ENCODE measurements at places on chromosomes 11 and 22.

- no peak for DNase-seq
These were observed 135.3 kb downstream of the CCDC34 start for GRCh38 chr11:27227736-27228135.

- DNase-seq, result no peak
These were observed 51.4 kb downstream of the EMSY start for GRCh38 chr11:76496174-76496573.

- DNase-seq, result no peak
These were observed 371.2 kb downstream of the CTTN start for GRCh38 chr11:70769521-70769920.

DNA sequence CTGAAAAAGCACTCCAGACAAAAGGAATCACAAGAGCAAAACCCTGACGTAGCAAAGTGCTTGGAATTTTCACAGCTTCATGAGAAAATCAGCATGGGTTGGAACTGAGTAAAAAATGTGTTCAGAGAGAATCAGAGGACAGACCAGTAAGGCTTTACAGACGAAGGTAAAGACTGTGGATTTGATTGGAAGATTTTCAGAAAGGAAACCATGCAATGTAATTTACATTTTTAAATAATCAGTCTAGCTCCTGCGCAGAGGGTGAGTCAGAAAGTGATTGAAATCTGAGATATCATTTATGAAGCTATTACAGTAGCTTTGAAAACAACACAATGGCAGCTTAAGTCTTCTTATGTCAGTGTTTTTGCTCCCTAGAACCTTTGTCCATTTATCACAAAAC, 1122.3 kb downstream of the LRRC4C start:
- DNase-seq, result no peak

GRCh38 chr11:121881806-121882205, 234.2 kb downstream of the BLID start:
- no peak for DNase-seq

GRCh38 chr22:28052825-28053269, 133.8 kb upstream of the PITPNB start:
- no peak for DNase-seq

GRCh38 chr11:65806979-65807378, 20.1 kb downstream of the OVOL1 start:
- no peak for DNase-seq

GRCh38 chr11:14500181-14500651, 605 bp upstream of the COPB1 start:
- no peak for DNase-seq

- no peak for DNase-seq
These were observed 26.6 kb upstream of the IL17RA start for GRCh38 chr22:17057959-17058814.

DNA sequence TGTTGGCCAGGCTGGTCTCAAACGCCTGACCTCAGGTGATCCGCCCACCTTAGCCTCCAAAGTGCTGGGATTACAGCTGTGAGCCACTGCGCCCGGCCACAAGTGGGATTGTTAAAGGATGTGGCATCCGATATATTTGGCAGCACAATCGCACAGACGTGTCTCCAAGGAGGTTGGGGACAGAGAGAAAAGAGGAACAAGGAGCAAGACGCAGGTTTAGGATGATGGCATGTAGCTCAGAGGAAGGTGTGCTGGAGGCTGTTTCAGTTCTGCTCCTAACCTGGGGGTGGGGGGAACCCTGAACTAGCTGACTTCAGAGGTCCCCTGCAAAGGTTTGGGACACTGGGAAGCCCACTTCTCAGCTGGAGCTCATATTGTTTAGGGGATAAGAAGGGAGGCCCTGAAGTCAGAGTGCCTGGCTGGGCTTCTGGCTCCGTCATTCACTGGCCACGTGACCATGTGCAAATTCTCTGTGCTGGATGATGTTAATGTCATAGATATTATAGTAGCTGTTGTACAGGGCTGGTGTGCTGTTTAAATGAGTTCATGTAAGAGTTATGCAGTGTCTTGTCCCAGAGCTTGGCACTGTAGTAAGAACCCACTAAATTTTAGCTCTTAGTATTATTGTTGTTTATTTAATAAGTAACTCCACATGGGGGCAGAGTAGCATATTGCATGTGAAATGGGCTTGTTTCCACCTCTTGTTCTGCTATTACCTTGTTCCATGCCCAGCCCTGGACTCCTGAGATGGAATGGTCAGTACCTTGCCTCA, 129.7 kb downstream of the ST3GAL4 start:
- DNase-seq, result no peak

- no peak for DNase-seq
These were observed 76.0 kb downstream of the PACSIN2 start for GRCh38 chr22:42938976-42939375.

- no peak for DNase-seq
These were observed 171.1 kb downstream of the TENM4 start for GRCh38 chr11:79269611-79270307.

GRCh38 chr11:100929377-100929776, 200.2 kb downstream of the PGR start:
- no peak for DNase-seq

- DNase-seq, result no peak
These were observed 457.1 kb upstream of the TENM4 start for GRCh38 chr11:79897896-79898295.

- no peak for DNase-seq
These were observed 4.5 kb upstream of the KCTD17 start for GRCh38 chr22:37047006-37047405.

- DNase-seq, result no peak
These were observed 56.4 kb downstream of the UBASH3B start for GRCh38 chr11:122711831-122712381.

DNA sequence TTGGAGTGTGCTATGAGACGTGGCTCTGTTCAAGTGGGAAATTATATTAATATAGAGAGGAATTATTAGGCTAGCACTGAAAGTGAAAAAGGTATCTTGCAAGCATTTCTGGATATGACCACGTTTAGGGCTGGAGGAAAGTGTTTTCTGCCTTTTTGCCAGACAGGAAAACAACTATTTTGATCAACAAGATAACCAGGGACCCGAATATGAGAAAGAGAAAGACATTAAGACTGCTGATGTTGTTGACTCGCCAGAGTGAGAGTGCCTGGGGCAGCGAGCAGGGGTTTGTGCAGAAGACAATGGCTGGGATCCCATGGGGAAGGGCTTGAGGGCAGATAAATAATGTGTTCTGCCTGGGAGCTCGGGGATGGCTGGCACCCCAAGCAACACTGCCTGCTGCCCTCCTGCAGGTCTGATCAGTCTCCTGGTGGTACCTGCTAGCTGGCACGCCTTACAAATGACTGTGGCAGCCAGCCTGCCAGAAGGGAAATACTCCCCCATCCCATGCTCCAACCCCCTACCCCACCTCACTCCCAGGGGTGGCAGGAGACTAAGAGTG, 23.1 kb upstream of the CHST1 start:
- DNase-seq, result no peak

GRCh38 chr11:34052608-34053160, 1.2 kb downstream of the CAPRIN1 start:
- DNase-seq, result peak; percentile 37

- DNase-seq, result no peak
These were observed 329.9 kb upstream of the LRRC4C start for GRCh38 chr11:41789376-41789775.

GRCh38 chr22:42472671-42473070, 40.5 kb upstream of the NFAM1 start:
- no peak for DNase-seq

DNA sequence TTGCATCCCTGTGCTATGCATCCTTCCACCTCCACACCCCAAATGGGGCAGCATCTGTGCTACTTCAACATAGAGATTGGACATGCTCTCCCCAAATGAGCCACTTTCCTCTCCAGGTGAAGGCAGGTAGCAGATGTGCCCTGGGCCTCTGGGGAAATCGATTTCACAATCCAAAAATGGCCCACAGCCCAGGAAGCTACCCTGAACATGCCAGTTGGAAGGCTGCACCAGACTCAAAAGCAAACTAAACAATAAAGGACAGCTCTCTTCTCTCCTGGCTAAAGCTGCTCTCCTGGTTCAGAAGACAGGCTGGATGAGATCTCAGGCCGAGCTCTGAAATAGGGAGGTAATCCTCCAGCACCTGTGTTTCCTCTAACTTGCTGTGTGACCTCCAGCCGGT, 19.7 kb downstream of the ISX start:
- no peak for DNase-seq

DNA sequence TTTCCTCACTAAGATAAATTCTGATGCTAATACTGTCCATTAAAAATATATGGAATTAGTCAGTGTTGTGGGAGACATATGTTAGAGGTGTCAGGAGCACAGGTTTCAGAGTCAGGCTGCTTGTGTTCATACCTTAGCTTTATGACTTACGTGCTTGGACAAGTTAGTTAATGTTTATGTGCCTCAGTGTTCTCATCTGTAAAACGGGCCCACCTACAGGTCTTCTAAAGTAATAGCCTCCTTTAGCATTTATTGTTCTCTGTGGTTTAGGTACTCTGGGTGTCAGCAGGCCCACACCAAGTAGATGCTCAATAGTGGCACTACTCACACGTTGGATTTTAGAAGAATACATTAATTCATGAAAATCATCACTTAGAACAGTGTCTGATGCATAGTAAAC, 308.7 kb upstream of the ZC3H12C start:
- DNase-seq, result no peak

- DNase-seq, result no peak
These were observed at the start of gene GLYAT for GRCh38 chr11:58731819-58732218. Gene GLYAT (minus strand): TSS chr11:58731943. CDS start chr11:58724496, 7,447 bp downstream.

DNA sequence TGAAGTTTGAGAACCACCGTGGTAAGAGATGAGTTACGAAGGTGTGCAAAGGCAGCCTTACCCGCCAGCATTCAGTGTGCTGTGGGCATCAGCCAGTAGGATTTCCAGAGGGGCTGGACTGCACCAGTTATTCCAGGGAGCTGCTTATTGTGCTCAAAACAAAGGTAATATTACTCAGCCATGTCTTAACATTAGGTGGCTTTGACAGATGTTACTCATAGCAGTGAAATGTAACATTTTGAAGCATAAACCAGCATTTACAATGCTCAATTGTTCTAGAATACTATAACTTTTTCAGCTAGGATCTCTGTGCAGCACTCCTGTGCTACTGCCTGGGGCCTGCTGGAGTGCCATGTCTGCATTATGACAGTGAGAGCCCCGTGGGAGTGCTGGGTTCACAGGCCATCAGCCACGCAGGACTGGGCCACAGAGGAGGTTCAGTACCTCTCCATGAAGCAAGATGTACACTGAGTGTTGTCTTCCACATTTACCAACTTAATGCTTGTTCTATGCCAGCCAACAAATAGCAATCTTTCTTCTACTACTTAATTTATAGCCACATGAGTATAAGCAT, 238.1 kb downstream of the CADM1 start:
- no peak for DNase-seq

DNA sequence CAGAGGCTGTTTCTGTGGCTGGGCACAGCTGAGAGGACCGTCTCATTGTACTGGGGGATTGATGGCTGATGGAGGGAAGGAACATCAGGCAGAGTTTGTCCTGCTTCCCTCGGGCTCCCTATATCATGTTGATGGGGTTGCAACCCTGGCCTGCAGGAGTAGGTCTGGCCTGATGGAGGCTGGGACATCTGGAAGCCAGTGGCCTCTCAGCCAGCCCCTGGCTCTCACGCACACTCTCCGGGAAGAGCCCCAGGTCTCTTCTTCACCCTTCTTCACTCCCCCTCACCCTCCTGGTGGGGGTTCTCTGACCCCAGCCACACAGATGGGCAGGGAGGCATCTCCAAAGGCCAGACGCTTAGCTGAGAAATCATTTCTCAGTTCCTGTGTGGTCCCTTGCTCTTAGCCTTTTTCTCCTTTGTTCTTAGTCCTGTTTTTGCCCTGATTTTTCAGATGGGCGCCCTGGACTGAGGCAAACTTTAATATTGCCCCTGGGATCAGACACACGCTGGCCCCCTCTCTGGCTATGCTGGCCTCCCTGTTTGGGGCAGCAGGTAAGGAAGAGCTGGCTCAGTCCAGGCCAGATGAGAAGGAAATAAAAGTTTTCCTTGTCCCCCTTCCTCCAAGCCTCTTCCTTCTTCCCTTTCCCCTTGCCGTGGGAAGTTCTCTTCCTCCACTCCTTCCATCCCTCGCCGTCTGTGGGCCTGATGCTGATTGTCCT, 13.9 kb upstream of the ANO1 start:
- no peak for DNase-seq

DNA sequence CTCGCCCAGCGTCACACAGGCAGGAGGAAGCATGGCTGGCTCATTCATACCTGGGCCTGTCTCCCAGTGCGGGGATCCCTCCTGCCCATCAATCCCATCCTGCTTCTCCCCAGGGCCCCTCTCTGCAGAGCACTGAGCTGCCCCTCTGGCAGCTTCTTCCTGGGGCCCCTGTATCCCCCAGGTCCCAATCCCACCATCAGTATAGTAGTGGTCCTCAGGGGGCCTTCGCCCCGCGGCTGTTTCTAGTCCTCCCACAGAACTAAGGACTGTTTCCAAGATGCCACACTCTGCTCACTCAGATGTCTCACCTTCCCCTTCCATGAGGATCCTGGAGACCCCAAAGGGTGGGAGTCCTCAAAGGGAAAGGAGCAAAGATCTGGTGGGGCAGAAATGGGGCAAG, 97.6 kb downstream of the PDE2A start:
- no peak for DNase-seq

DNA sequence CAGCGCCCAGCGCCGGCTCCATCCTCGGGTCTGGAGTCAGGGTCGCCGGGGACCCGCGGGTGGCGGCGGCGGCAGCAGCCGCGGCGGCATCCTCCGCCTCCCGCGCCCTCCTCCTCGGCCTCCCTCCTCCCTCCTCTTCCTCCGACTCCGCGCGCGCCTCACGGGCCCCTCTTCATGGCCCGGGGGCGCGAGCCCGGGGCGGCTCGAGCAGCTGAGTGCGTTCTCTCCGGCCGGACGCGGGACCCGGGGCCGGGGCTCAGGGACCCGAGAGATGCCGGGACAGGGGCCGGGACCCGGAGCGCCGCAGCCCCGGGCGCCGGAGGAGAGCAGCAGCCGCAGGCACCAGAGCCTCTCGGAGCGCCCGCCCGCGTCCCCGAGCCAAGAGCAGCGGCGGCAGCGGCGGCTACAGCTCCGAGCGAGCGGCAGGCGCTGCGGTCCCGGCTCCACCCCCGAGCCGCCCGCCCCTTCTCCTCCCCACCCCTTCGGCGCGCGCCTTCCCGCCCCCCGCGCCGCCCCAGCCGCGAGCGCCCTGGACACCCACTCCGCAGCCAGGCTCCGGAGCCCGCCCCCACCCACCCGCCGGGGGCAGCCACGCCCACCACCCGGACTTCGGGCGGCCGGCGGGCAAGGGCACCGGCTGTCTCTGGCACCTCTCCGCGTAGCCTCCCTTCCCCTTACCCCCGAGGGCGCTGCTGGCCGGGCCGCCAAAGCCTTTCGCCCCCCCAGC, at the start of gene CHST1:
Gene CHST1, minus strand, starts transcription at position 417 of the 727 bp plus-strand sequence. CDS start 14,699 bp downstream, outside the sequence.
- DNase-seq, result no peak

- DNase-seq, result no peak
These were observed 58.7 kb downstream of the TECTA start for GRCh38 chr11:121159741-121160140.

- no peak for DNase-seq
These were observed 20.6 kb upstream of the CHST1 start for GRCh38 chr11:45685964-45686537.

All from activated B cell treated with CpG ODN at 0.5 μM for 24 hours (primary cell).